ENCODE measurements at places on chromosomes 1 and 21.

DNA sequence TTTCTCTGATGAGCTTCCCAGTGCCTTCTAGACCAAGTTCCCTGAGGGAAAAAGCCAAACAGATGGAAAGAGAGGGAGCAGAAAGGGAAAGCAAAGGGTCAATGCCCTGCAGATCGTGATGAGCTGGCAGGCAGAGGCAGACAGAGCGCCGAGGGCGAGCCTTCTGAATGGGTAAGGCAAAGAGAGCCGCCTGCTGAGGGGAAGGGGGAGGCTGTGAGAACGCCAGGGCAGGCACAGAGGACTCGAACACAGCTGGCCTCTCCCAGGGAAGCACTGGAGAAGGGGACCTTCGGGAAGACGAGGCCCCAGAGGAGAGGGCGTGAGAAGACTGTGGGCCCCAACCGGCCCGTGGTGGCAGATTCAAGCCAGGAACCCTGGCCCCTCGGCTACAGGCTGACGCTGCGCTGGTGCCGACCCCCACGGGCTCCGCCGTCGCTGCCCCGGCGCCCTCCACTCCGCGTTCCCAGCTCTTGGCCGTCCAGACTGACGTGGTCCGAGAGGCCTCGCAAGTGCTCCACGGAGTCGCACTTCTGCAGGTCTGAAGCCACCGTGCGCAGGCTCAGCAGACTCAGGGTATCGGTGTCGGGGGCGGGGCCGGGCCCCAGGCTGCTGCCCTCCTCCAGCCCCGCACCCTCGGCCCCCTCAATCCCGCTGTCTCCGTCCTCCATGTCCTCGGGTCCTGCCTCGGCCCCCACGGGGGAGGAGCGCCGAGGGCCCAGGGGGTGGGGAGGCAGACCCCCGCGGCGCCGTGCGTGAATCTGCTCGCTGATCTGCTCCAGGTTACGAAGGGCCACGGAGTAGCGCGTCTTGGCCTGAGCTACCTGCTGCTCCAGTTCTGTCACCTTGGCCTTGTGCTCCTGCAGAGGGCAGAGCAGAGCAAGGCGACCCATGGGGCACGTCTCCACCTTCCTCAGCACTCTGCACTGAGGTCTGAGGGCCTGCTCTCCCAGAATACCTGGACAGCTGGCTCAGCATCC is 13.9 kb downstream of the SH3BP5L start:
- no peak for DNase-seq

GRCh38 chr1:36843906-36844610 is 190.3 kb downstream of the GRIK3 start:
- DNase-seq: no peak

DNA sequence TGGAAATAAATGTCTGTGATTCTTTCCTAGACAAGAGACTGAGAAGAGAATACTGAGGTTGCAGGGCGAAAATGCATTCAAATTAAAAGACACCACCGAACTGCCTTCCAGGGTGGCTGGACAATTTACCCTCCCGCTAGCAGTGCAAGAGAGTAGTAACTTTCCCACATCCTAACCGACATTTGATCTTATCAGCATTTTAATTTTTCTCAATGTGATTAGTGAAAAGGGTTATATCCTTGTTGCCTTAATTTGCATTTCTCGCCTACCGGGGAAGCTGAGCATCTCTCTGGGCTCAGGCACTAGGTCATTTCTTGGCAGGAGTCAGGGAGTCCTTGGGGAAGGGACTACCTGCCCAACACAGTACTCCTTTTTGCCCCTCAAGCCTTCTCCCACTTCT is 2.8 kb downstream of the TNFRSF8 start:
- no peak for DNase-seq

GRCh38 chr1:203124546-203125317 is 2.8 kb upstream of the ADORA1 start:
- DNase-seq: no peak

DNA sequence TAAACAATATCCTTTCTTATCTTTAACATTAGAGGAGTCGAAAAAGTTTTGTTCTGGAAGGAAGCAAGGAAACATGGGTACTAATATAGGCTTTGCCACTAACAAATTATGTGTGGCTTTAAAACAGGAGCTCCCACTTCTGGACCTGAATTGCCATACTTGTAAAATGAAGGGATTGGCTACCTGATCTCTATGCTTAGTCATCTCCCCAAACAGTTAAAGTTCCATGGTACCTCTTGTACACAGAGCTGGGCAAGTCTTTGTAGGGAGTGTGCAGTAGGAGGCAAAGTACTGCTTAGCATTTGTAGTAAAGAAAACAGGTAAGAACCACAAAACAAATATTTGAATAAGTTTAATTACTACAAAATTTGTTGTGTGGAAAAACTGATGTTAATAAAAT is 81.3 kb downstream of the MAST2 start:
- no peak for DNase-seq

DNA sequence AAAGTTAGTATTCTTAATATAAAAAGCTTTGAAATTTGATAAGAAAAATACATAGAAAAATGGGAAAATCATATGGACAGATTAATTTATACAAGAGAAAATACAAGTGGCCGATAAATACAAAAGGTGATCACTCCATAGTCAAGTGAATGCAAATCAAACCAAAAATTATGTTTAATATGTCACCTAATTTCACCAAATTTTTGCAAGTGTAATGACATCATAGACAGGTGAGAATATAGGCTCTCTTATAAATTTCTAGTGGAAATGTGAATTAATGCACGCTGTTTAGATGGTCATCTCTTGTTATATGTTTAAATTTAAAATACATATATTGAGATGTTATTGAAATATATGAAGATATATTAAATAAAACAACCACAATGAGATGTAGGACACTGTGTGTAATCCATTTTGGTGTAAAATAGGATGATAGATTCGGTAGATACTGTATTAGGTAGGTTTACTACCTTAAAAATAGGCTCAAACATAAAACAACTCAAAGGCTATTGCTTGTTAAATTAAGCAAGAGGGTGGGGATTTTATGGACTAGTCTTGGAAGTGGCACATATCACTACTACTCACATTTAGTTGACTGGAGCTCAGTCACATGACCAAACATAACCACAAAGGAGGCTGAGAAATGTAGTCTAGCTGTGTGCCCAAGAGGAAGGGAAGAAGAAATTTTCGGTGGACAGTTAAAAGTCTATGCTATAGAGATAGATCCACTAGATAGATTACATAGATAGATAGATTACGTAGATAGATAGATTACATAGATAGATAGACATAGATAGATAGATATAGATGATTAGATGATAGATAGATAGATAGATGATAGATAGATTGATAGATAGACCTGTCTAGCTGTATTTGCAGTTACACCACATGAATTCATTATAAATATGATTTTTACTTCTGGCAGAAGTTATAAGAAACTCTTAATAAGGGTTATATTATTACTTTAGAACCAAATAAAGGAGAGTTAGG is 9.2 kb downstream of the INSL5 start:
- no peak for DNase-seq

DNA sequence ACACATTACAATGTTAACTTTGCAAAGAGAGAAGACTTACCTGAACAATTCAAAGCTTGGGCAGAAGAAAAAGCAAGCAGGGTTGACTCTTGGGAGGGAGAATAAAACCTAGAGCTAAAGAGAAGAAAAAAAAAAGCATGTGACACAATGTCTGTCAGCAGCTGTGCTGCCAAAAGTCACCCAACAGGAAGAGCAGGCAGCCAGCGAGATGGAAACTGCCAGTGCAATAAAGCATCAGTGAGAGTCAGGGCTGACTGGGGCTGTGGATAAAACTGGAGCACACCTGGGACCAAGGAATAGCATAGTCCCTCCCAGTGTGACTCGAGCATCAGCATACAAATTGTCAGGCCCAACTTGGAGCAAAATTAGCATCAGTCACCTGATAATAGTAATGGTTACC is 65.0 kb upstream of the SLC22A15 start:
- DNase-seq: no peak

GRCh38 chr1:77926561-77927357 is 38.3 kb downstream of the NEXN start:
- DNase-seq: no peak

GRCh38 chr1:28176492-28177470 is at the start of gene PTAFR:
Gene PTAFR (minus strand): TSS chr1:28176690. CDS start chr1:28151021, 25,669 bp downstream.
- no peak for DNase-seq

DNA sequence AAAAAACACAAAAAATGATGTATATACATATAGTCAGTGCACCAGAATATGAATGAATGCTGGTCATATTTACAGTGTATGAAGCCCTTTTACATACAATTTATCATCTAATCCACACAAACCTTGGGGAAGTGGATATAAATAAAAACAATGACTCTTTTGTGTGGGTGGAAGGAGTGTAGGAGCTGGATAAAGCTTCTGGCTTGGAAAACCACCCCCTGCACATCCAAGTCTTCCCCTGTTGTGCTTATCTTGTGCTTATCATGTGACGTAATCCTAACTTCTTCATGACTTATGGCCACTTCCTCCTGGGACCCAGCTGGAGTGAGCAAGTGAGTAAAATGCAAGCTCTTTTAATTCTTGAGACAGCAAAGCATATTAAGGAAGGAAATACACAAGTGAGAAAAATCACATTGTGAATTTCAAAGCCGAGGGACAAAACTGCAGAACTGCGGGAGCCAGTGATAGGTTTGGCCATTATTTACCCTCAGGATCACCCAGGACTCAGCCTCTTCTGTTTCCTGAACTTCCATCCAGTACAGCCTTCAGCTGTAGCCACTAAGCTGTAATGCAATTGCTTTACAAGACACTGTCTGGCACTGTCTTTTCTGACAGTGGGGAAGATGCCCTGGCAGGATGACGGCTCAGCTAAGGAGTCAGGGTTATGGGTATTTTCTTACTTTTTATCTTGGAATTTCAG is 104.0 kb upstream of the PPM1J start:
- DNase-seq: peak; percentile 60

DNA sequence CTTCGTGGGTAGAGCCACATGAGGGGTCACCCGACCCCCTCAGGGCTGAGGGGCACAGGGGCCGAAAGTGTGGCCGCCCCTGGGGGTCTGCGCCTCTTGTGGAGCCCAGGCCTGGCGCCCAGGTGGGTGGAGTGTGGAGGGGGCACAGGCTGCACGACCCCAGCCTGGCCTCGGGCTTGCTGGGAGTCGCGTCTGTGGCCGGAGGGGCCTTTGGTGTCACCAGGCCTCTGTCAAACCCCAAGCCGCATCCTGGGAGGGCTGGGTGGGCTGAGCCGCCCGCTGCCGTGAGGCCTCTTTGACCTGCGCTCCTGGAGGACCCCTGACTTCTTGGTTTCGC is 60.7 kb downstream of the FAAP20 start:
- DNase-seq: no peak

DNA sequence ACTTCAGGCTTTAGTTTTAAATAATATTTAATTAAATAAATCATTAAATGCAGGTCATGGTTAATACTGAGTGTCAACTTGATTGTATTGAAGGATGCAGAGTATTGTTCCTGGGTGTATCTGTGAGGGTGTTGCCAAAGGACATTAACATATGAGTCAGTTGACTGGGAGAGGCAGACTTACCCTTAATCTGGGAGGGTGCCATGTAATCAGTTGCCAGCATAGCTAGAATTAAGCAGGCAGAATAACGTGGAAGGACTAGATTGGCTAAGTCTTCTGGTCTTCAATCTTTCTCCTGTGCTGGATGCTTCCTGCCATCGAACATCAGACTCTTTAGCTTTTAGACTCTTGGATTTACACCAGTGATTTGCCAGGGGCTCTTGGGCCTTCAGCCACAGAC is 85.3 kb downstream of the MAP3K21 start:
- no peak for DNase-seq

- no peak for DNase-seq
Measured at GRCh38 chr21:42623694-42624093, 29.7 kb upstream of the PDE9A start.

- DNase-seq: no peak
Measured at GRCh38 chr1:230391776-230392535, 34.2 kb downstream of the PGBD5 start.

GRCh38 chr1:24927988-24928688 is 1.9 kb downstream of the RUNX3 start:
- no peak for DNase-seq

DNA sequence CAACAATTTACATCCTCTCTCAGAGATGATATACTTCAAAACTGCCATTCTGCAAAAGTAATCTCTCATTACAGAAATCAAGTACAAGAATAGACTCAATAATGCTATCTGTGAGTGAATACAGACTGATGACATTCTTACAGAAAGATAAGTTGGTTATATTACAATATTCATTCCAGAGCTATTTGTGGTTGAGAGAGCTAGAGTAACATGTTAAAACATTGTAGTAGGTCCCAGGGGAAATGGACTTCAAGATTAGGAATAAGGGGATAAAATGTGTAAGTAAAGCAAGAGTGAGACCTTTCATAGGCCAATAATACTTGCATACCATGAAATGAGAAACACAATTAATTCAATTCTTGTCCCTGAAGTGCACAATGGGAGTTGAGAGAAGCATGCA is 1.5 kb downstream of the F13B start:
- DNase-seq: no peak

DNA sequence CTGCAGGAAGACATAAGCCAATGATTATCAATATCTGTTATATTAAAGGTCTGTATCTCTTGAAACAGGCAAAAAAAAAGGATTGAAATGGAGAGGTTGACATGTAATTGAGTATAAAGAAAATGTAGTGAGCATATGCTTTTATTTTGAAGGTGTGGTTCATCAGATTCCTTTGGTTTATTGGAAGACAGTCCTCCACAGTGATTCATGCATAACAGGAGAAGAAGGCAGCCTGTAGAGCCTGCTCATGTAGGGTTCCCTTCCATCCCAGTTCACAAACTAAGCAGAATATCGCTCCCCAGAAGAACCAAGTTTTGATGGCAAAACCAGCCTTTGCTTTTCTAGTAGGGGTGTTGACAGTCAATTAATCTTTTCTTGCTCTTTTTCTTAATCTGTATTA is 1016.8 kb upstream of the ADGRL4 start:
- DNase-seq: no peak

- no peak for DNase-seq
Measured at GRCh38 chr1:93288558-93288957, 57.1 kb upstream of the DR1 start.

- DNase-seq: peak; percentile 61
Measured at GRCh38 chr21:27429710-27430341, 462.9 kb upstream of the ADAMTS5 start.

GRCh38 chr1:210741564-210741963 is 392.4 kb downstream of the KCNH1 start:
- no peak for DNase-seq

- DNase-seq: no peak
Measured at GRCh38 chr21:38379147-38379546, 119.1 kb downstream of the ERG start.

DNA sequence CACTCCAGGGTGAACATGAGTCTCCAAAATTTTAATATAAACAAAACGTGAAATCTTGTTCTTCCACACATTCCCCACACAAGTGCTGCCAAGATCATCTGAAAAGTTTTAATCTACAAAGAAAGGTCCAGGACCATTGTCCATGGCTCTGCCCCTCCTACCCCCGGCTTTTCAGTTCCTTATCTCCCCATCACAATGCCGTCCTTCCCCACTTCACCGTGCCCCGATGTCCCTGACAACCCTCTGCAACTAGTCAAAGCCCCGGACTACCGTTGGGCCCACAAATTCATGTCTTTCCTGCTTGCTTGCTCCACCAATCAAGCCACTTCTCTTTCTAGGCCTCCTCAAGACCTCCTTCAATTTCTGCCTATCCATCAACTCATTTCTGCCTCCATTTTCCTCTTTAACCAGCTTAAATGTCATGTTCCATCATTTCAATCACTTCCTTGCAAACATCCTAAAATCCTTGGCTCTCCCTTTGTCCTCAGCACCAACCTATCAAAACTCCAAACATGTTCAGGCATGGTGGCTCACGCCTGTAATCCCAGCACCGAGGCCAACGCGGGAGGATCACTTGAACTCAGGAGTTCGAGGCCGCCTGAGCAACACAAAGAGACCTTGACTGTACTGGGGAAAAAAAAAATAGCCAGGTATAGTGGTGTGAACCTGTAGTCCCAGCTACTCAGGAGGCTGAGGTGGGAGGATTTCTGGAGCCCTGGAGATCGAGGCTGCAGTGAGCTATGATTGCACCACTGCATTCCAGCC is 14.0 kb upstream of the BMP8B start:
- no peak for DNase-seq
